ENCODE measurements at places on chromosomes 7 and 10. TPM values are rescaled to one million over a fixed set of nuclear protein-coding genes. Genes with fewer than 3 reads are reported as not detected.

Gene CDK13
- 77.8 TPM for total RNA-seq

Gene VPS50
- total RNA-seq = 50.0 TPM

Gene TMEM139
- total RNA-seq = not detected

Gene CTAGE4
- total RNA-seq = 2.9 TPM

Gene KCND2
- total RNA-seq = 11.3 TPM
